ENCODE measurements at places on chromosomes 11 and 22.

- no peak overlapping the region for H3K4me3 ChIP-seq
- H3K27me3 ChIP-seq: no peaks in the 10 kb centered on the region
- H3K27ac ChIP-seq: no peak overlapping the region
Observed at GRCh38 chr22:24112188-24112587, 69.1 kb upstream of the SUSD2 start.

GRCh38 chr11:100965346-100965745 lies 164.3 kb downstream of the PGR start:
- DNase-seq: no peak
- H3K27me3 ChIP-seq: no peaks in the 10 kb centered on the region
- H3K4me3 ChIP-seq: no peak overlapping the region
- peaks cover 1% of the 10 kb centered on the region for H3K36me3 ChIP-seq
- H3K4me1 ChIP-seq: no peaks in the 10 kb centered on the region

GRCh38 chr11:78346799-78347198 lies 70.8 kb downstream of the GAB2 start:
- H3K4me3 ChIP-seq: no peak overlapping the region
- DNase-seq: no peak
- no peak overlapping the region for H3K27ac ChIP-seq
- no peaks in the 10 kb centered on the region for H3K36me3 ChIP-seq
- H3K4me1 ChIP-seq: peaks cover 24% of the 10 kb centered on the region
- peaks cover 3% of the 10 kb centered on the region for H3K27me3 ChIP-seq

DNA sequence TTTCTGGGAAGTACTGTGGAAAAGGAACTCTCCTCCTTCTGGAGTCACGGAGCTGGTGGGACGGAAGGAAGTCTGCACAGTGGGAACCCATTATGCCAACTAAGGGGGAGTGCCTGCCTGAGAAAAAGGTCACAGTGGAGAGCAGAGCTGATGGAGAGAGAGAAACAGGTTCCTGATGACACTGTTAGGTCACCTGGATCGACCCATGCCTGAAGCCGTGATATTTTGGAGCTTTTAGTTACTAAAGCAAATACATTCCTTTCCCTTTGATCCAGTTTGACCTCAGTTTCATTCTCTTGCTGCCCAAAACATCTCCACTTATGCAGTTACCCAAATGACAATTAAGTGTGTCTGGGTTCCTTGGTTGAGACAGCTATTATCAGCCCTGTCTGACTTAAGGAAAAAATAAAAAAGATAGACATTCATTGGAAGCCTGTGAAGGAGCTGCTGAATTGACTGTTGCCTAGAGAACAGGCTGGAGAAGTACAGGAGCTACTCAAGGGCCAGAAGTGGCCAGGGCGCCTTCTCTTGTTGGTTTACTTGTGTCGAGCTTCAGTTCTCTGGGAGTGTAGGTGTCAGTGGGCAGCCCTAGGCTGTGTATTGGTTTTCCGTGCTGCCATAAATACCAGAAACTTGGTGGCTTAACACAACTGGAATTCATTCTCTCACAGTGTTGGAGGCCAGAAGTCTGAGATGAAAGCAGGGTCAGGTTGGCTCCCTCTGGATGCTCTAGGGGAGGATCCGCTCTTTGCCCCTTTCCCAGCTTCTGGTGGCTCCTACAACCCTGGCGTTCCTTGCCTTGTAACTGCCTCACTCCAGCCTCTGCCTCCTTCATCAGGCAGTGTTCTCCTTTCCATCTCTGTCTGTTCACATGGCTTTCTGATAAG lies 13.6 kb downstream of the MRGPRD start:
- DNase-seq: no peak
- H3K27me3 ChIP-seq: peaks cover 5% of the 10 kb centered on the region
- no peak overlapping the region for H3K4me3 ChIP-seq
- peaks cover 7% of the 10 kb centered on the region for H3K4me1 ChIP-seq
- H3K27ac ChIP-seq: no peak overlapping the region
- no peaks in the 10 kb centered on the region for H3K36me3 ChIP-seq

- no peak for DNase-seq
- H3K27me3 ChIP-seq: peaks cover 3% of the 10 kb centered on the region
- no peak overlapping the region for H3K4me3 ChIP-seq
- H3K4me1 ChIP-seq: no peaks in the 10 kb centered on the region
- H3K27ac ChIP-seq: no peak overlapping the region
- H3K36me3 ChIP-seq: no peaks in the 10 kb centered on the region
Observed at GRCh38 chr11:45051621-45052020, 94.8 kb upstream of the PRDM11 start.

- peak overlapping the region; percentile 99 for H3K27ac ChIP-seq
- DNase-seq: peak; percentile 73
- H3K4me3 ChIP-seq: peak overlapping the region; percentile 96
- H3K27me3 ChIP-seq: no peaks in the 10 kb centered on the region
Observed at GRCh38 chr11:65132988-65133700, 1.2 kb downstream of the SYVN1 start.

GRCh38 chr11:46917762-46918082 lies 628 bp downstream of the LRP4 start:
- DNase-seq: no peak
- H3K27me3 ChIP-seq: peaks cover 56% of the 10 kb centered on the region
- no peaks in the 10 kb centered on the region for H3K36me3 ChIP-seq
- H3K4me3 ChIP-seq: peak overlapping the region; percentile 67
- no peak overlapping the region for H3K27ac ChIP-seq

- H3K4me1 ChIP-seq: no peaks in the 10 kb centered on the region
- H3K27ac ChIP-seq: no peak overlapping the region
- H3K27me3 ChIP-seq: peaks cover 8% of the 10 kb centered on the region
- no peaks in the 10 kb centered on the region for H3K36me3 ChIP-seq
- no peak for DNase-seq
- H3K4me3 ChIP-seq: no peak overlapping the region
Observed at GRCh38 chr11:129489249-129489648, 113.6 kb downstream of the BARX2 start.

GRCh38 chr22:50500452-50500851 lies 7.0 kb downstream of the LMF2 start:
- H3K4me1 ChIP-seq: no peaks in the 10 kb centered on the region
- no peak overlapping the region for H3K4me3 ChIP-seq
- H3K27me3 ChIP-seq: no peaks in the 10 kb centered on the region
- H3K27ac ChIP-seq: no peak overlapping the region

- H3K4me1 ChIP-seq: no peaks in the 10 kb centered on the region
- H3K4me3 ChIP-seq: no peak overlapping the region
- no peak for DNase-seq
- H3K36me3 ChIP-seq: no peaks in the 10 kb centered on the region
Observed at GRCh38 chr11:110989428-110990133, 255.9 kb upstream of the POU2AF2 start.

DNA sequence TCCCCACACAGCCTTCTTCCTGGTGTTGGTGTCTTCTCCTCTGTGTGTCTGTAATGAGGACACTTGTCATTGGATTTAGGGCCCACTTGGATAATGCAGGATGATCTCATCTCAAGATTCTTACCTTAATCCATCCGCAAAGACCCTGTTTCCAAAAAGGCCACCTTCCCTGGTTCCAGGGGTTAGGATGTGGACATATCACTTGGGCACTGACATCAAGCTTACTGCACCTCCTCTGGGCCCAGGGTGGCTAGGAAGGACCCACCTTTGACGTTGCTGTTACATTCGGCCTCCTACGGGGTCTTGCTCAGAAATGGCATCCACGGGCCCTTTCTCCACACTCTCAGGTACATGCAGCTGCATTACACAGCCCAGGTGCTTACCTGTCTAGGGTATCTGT lies 535.9 kb downstream of the BRD1 start:
- no peaks in the 10 kb centered on the region for H3K4me1 ChIP-seq
- no peak overlapping the region for H3K4me3 ChIP-seq
- no peak overlapping the region for H3K27ac ChIP-seq

GRCh38 chr22:45680932-45681700 lies 9.5 kb downstream of the ATXN10 start:
- no peak overlapping the region for H3K4me3 ChIP-seq
- H3K36me3 ChIP-seq: peaks cover 10% of the 10 kb centered on the region
- H3K27me3 ChIP-seq: no peaks in the 10 kb centered on the region
- DNase-seq: no peak
- no peak overlapping the region for H3K27ac ChIP-seq
- H3K4me1 ChIP-seq: peaks cover 16% of the 10 kb centered on the region

- H3K36me3 ChIP-seq: peaks cover 7% of the 10 kb centered on the region
- H3K27me3 ChIP-seq: no peaks in the 10 kb centered on the region
- H3K27ac ChIP-seq: no peak overlapping the region
- H3K4me3 ChIP-seq: no peak overlapping the region
Observed at GRCh38 chr11:111632516-111633220, 30.4 kb downstream of the SIK2 start.

- DNase-seq: no peak
- H3K36me3 ChIP-seq: no peaks in the 10 kb centered on the region
- no peaks in the 10 kb centered on the region for H3K27me3 ChIP-seq
- H3K27ac ChIP-seq: no peak overlapping the region
- no peak overlapping the region for H3K4me3 ChIP-seq
Observed at GRCh38 chr11:84105148-84105547, 819.0 kb upstream of the CCDC90B start.

GRCh38 chr11:48063424-48063978 lies 83.1 kb downstream of the PTPRJ start:
- no peak overlapping the region for H3K4me3 ChIP-seq
- H3K36me3 ChIP-seq: peaks cover 10% of the 10 kb centered on the region
- no peaks in the 10 kb centered on the region for H3K27me3 ChIP-seq
- no peak overlapping the region for H3K27ac ChIP-seq

GRCh38 chr22:46833228-46833627 lies 70.8 kb downstream of the TBC1D22A start:
- peaks cover 55% of the 10 kb centered on the region for H3K36me3 ChIP-seq
- no peak for DNase-seq
- no peak overlapping the region for H3K4me3 ChIP-seq
- H3K27ac ChIP-seq: no peak overlapping the region
- H3K4me1 ChIP-seq: peaks cover 11% of the 10 kb centered on the region

GRCh38 chr11:121391914-121392313 lies 60.2 kb upstream of the SORL1 start:
- no peaks in the 10 kb centered on the region for H3K27me3 ChIP-seq
- no peak overlapping the region for H3K27ac ChIP-seq
- peaks cover 22% of the 10 kb centered on the region for H3K4me1 ChIP-seq
- DNase-seq: no peak

GRCh38 chr11:114274637-114275036 lies 21.6 kb upstream of the NNMT start:
- no peaks in the 10 kb centered on the region for H3K36me3 ChIP-seq
- no peaks in the 10 kb centered on the region for H3K4me1 ChIP-seq
- no peak for DNase-seq
- peaks cover 31% of the 10 kb centered on the region for H3K27me3 ChIP-seq

DNA sequence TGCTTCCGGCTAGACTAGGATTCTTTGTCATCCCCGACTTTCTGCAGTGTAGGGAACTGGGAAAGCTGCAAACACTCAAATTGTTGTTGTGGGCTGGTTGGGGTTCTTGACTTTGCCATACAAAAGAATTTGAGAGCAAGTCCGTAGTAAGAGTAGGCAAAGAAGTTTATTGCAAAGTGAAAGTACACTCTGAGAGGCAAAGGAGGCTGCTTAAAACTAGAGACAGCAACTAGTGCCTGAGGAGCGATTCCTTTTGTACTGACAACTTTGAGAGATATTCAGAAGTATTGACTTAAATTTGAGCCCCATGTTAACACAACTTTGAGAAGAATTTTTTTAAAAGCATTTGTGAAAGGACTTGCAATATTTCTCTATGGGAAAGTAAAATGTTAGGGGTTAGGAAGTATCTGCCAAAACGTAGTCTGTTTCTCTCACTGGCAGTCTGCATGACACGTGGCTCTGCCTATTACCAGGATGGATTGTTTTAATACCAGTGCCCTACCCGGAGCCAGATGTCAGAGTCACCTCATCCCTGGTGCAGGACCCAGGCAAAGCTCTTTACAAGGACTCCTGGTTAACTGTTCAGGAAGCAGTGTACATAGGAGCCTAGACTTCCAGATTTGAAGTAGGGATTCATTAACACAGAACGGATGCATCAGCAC lies 85.0 kb upstream of the CLPB start:
- H3K4me1 ChIP-seq: peaks cover 20% of the 10 kb centered on the region
- H3K36me3 ChIP-seq: no peaks in the 10 kb centered on the region
- peak overlapping the region; percentile 48 for H3K27ac ChIP-seq
- DNase-seq: no peak
- peak overlapping the region; percentile 63 for H3K4me3 ChIP-seq

GRCh38 chr11:67373648-67374570 lies 511 bp upstream of the CLCF1 start:
- peaks cover 45% of the 10 kb centered on the region for H3K4me1 ChIP-seq
- no peaks in the 10 kb centered on the region for H3K36me3 ChIP-seq
- peak; percentile 68 for DNase-seq
- peaks cover 26% of the 10 kb centered on the region for H3K27me3 ChIP-seq
- H3K27ac ChIP-seq: peak overlapping the region; percentile 88

DNA sequence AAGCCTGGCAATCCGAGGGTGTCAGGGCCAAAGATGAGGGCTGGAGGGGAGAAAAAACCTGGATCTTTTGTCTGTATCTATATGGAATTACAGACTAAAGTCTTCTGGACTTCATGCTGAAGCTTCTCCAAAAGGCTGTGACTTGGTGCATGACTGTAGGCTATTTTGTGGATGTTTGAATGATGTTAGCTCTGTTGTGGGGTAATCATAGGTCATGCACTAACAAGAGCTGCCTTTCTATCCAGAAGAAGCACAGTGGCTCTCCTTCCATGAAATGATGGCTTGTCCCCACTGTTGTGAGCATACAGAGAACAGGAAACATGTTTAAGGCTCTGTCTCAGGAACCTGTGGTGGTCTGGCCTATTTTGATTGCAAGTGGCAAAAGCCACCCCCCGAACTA lies 263.3 kb upstream of the PLET1 start:
- H3K4me3 ChIP-seq: no peak overlapping the region
- no peaks in the 10 kb centered on the region for H3K36me3 ChIP-seq
- H3K27me3 ChIP-seq: peaks cover 8% of the 10 kb centered on the region
- no peak overlapping the region for H3K27ac ChIP-seq
- no peak for DNase-seq

- H3K27me3 ChIP-seq: peaks cover 13% of the 10 kb centered on the region
- DNase-seq: no peak
- H3K4me1 ChIP-seq: no peaks in the 10 kb centered on the region
Observed at GRCh38 chr22:43755452-43755851, 56.7 kb downstream of the EFCAB6 start.

DNA sequence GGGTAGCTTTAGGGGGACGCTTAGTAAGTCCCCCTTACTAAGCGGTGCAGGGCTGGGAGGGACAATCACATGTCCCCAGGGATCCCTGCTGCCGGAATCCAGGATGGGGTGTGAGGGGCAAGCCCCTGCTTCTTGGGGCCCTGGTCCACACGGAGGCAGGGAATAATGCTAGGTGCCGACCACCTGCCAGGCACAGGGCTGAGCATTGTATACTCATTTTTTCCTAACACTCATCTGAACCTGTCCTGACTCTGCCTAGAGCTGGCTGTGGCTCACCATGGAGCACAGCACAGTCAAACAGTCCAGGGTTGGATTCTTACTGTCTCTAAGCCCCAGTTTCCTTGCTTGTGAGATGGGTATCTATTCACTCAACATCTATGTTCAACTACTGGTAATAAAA lies 1.4 kb upstream of the LTBP3 start:
- H3K27ac ChIP-seq: peak overlapping the region; percentile 67
- DNase-seq: no peak
- no peaks in the 10 kb centered on the region for H3K36me3 ChIP-seq
- H3K27me3 ChIP-seq: no peaks in the 10 kb centered on the region
- no peak overlapping the region for H3K4me3 ChIP-seq

GRCh38 chr22:36775586-36775963 lies 344 bp downstream of the IFT27 start:
- peak; percentile 33 for DNase-seq
- no peaks in the 10 kb centered on the region for H3K36me3 ChIP-seq
- peak overlapping the region; percentile 87 for H3K4me3 ChIP-seq
- peaks cover 40% of the 10 kb centered on the region for H3K4me1 ChIP-seq
- H3K27me3 ChIP-seq: no peaks in the 10 kb centered on the region
- H3K27ac ChIP-seq: peak overlapping the region; percentile 83

Data from activated naive CD8-positive, alpha-beta T cell treated with anti-CD3 and anti-CD28 coated beads, Interleukin-2, amount 50 U/mL, for 24 hours (primary cell).